ENCODE measurements at places on chromosomes 6 and 20.
A peak's percentile ranks its signal among the peaks of the same experiment; 100 is the strongest.

- DNase-seq = no peak
These were observed 90.2 kb upstream of the EEF1E1 start for GRCh38 chr6:8192597-8192996.

GRCh38 chr6:31979238-31979898 lies 2.5 kb upstream of the C4A start:
- no peak for DNase-seq

- no peak for DNase-seq
These were observed 2.0 kb downstream of the HLA-B start for GRCh38 chr6:31354864-31355582.

GRCh38 chr20:23189341-23189740 lies 103.2 kb upstream of the CD93 start:
- DNase-seq = no peak

DNA sequence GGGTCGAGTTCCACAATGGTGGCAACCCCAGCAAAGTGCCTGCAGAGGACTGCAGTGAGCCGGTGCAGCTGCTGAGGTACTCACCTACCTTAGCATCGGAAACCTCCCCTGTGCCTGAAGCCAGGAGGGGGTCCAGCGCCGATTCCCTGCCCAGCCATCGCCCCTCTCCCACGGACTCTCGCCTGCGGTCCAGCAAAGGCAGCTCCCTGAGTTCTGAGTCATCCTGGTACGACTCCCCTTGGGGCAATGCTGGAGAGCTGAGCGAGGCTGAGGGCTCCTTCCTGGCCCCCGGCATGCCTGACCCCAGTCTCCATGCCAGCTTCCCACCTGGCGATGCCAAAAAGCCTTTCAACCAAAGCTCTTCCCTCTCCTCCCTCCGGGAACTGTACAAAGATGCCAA lies 134.1 kb upstream of the CLDN20 start:
- no peak for DNase-seq

DNA sequence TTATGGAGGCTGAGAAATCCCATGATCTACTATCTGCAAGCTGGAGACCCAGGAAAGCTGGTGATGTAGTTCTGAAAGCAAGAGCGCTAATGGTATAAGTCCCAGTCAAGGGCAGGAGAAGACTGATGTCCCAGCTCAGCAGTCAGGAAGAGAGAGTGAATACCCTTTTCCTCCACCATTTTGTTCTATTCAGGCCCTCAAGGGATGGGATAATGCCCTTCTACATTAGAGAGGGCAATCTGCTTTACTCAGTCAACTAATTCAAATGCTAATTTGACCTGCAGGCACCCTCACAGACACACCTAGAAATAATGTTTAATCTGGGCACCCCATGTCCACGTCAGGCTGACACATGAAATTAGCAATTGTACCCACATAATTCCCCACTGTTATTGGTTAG lies 10.8 kb upstream of the FYN start:
- no peak for DNase-seq

GRCh38 chr6:111254004-111254778 lies 166.9 kb downstream of the SLC16A10 start:
- no peak for DNase-seq

- DNase-seq = no peak
These were observed 220.2 kb upstream of the RNF24 start for GRCh38 chr20:4235512-4236043.

GRCh38 chr6:9937031-9937763 lies 477.7 kb downstream of the TFAP2A start:
- DNase-seq = no peak

DNA sequence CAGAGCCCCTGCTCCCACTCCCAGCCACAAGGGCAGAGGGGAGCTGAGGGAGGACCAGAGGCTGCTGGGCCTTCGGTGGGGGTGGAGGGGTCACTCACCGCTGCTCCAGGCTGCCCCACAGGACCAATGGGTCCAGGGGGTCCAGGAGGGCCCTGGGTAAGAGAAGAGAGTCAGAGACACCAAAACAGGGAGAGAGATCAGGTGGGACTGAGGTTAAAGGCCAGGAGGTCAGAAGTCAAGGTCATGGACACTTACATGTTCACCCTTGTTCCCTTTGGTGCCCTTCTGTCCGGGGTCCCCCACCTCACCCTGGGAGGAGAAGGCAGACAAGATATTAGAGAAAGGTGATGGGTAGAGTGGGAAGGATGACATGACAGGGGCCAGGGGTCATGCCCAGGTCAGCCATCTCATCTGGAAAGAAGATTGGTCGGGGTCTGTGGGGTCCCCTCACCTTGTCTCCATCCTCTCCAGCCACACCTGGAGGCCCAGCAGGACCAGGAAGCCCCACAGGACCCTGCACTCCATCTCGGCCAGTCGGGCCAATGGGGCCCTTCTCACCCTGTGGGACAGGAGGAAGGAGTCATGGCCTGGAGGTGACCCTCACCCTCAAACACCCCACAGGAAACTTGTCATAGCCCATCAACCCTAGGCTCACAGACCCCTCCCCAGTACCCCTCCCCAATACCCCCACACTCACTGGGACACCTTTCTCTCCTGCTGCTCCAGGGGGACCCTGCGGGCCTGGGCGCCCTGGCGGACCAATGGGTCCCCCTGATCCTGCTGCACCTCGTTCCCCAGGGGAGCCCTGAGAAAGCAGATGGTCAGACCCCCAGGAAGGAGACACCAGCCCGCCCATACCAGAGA lies 21.0 kb downstream of the COL11A2 start:
- no peak for DNase-seq

GRCh38 chr6:69308584-69308983 lies 488.2 kb downstream of the LMBRD1 start:
- DNase-seq = no peak

DNA sequence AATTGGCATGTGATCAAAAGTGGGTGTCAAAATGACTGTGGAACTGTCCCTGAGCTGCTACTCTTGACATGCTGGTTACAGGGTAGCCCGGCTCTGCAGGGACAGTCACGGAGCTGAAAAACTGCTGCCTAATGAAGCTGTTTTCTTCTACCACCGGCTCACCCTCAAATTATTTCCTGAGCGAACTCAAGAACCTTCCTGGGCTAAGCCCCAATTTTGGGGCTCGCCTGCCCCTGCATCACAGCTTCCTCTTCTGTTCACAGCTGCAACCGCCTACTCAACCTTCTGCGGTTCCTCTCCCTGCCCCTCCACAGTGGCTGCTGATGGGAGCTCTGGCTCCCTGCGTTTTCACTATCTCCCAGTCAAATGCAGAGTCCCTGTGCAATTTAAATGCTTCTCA lies 110.8 kb upstream of the MLN start:
- DNase-seq = peak; percentile 36

GRCh38 chr6:52360601-52361413 lies 1.1 kb upstream of the PAQR8 start:
- no peak for DNase-seq

GRCh38 chr6:22825210-22825609 lies 255.8 kb downstream of the HDGFL1 start:
- no peak for DNase-seq

DNA sequence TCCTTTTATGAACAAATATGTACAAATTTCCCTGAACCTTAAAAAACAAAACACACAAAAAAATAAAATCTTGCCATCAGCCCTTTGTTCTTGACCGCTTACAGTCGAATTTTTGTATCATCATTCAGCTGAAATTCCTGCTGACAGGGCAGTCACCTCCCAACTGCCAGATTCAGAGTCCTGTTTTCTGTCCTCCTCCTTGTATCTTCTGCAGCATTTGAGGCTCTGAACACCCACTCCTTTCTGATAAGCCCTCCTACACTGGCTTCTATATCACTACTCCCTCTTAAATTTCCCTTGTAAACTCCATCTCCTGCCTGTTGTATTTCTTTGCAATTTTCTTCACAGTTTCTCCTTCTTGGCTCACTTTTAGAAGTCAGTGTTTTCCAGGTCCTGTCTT lies 77.8 kb upstream of the CCN6 start:
- no peak for DNase-seq

DNA sequence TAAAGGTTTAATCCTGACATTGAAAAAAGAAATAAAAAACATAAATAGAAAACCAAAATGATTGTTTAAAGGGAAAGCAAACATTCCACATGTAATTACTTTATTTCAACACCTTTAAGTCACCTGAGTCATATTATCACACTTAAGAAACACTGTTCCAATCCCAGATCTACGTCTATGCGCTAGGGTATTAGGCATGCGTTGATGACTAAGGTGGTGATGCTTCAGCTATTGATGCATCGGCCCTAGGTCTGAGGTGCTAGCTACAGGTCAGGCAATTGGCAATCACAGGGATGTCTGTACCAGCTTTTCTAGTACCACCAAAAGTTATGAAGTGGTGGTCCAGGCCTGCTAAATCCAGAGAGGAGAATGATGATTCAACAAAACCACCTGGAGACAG lies 97.7 kb upstream of the BCLAF1 start:
- no peak for DNase-seq

GRCh38 chr6:142966294-142966693 lies 21.3 kb upstream of the HIVEP2 start:
- DNase-seq = no peak

DNA sequence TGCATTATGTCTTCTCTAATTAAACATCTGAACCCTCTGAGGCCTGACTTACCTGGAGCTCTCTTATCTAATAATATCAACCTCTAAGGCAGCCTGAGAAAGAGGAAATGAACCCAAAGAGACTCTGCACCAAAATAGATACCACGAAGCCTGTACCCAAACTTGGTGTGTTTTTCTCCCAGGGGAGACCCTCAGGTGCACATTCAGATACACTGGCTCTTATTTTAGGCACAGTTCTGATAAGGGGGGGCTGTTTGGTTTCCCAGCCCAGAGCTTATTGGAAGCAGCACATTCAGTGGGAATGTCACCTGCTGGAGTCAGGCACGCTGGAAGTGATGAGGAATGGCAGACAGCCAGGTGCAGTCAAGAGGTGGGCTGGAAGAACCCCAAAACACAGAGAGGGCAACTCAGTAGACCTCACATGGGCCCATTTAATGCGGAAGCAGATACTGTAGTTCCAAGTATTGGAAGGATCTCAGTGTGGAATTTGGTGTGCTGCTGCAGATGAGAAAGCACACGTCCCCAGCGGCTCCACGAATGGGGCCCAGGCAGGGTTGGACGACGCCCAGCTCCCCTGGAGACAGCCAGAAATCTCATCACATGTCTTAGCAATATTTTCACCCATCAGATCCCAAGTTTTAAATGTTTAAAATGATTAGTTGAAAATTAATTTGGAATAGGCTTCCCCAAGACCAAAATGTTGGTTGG lies 9.7 kb upstream of the CCR6 start:
- DNase-seq = no peak

GRCh38 chr20:40427026-40427425 lies 262.0 kb downstream of the MAFB start:
- DNase-seq = no peak

GRCh38 chr6:85494547-85495536 lies 45.0 kb downstream of the NT5E start:
- DNase-seq = no peak

DNA sequence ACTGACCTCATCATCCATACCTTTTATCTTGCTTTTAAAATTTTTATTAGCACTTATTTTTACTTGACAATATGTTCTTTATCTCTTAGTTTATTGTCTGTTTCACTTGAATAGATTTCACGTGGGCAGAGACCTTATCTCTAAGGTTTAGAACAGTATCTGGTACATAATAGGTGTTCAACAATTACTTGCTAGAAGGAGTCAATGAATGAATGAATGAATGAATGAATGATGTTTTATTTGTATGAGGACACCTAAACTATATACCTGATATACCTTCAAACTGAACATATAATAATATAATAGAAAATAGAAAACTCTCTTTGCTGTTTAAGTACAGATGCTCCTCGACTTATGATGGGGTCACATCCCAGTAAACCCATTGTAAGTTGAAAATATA lies 412.6 kb downstream of the CDKAL1 start:
- DNase-seq = no peak

- no peak for DNase-seq
These were observed 71.6 kb upstream of the BTBD3 start for GRCh38 chr20:11846131-11846530.

DNA sequence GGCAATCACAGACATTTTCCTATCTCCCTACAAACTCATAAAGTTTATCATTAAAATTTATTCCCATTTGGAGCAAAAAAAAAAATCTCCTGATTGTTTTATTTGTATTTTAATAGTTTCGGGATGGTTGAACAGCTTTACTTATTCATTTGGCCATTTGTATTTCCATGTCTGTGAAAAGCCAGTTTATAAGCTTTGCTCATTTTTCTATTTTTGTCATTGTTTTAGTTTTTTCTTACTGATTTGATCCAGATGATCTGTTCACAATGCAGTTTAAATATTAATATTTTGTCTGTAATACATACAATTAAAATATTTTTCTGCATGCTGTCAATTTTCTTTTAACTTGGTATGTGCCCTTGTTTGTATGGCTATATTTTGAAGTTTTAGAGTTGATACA lies 65.2 kb upstream of the CCN2 start:
- no peak for DNase-seq
